CMK (cell line): ENCODE measurements at places on chromosomes 1 and 21.

DNA sequence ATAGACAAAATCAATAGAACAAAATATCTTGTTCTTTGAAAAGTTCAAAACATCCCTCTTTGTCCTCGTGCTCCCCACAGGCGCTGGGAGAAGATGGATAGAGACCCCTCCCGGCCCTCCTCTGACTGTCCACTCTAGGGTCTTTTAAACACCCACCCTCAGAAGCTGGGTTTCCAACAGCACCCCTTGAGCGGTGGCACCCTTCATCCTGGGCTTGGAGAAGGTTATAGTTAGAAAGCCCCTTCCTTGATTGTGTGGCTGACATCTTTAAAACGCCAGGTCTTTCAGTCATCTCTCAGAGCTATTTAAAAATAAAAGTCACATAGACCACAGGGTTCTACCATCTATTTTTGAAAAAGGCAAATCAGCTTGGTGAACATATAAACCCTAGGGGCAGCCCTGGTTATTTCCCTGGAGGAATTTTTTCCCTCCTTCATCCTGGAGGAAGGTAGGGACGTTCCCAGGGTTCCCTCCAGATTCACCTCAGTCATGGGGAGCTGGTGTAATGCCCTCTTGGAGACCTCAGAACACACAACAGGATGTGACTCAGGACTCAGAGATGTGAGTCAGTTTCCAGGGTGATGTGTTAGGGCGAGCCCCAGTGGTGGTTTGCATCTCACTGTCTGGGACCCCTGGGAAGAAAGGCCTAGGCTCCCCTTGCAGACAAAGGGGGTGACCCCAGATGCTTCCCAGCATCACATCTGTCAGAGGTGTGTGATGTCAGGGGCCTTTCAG lies 138.5 kb downstream of the CLIC6 start:
- no peak for DNase-seq

DNA sequence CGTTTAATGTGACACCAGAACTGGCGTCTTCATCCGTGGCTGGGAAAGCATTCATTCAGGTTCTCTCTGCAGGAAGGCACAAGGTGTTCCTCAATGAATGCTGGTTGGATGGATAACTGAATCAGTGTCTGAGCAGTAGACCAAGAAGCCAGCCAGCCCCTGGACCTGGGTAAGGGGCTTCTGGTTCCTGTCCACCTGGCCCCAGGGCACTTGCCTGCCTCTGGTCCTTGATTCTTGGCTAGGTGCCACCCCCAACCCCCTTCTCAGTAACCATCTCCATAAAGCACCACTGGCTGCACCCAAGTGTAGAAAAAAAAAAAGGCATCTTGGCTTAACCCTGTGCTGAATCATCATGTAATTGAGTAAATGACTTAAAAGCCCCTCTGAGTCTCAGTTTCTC lies 59.1 kb downstream of the KCND3 start:
- DNase-seq, result no peak

DNA sequence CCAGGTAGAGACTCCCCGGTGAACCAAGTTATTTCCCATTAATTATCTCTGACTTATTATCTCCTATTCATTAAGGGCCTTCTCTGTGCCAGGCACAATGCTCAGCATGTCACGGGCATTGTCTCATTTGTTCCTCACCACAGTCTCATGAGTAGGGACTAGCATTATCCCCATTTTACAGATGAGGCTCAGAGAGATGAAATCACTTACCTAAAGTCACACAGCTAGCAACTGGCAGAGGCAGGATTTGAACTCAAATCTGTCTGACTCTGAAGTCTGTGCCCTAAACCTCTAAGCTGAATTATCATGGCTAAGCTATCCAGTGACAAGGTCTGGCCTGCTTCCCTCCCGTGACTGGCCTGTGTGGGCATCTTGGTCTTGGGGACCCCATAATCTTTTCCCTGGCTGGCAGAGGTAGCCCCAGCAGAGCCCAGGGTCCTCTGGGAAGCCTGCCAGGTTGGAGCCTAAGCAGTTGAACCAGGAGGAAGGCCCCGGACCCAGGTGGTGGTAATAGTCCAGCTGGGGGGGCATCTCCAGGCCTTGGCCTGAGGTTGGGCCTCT lies 4.5 kb downstream of the MAP7D1 start:
- DNase-seq, result no peak

GRCh38 chr1:195096051-195096521 lies 1512.2 kb downstream of the KCNT2 start:
- no peak for DNase-seq

- DNase-seq, result no peak
Observed at GRCh38 chr1:12416744-12417143, 186.9 kb downstream of the VPS13D start.

DNA sequence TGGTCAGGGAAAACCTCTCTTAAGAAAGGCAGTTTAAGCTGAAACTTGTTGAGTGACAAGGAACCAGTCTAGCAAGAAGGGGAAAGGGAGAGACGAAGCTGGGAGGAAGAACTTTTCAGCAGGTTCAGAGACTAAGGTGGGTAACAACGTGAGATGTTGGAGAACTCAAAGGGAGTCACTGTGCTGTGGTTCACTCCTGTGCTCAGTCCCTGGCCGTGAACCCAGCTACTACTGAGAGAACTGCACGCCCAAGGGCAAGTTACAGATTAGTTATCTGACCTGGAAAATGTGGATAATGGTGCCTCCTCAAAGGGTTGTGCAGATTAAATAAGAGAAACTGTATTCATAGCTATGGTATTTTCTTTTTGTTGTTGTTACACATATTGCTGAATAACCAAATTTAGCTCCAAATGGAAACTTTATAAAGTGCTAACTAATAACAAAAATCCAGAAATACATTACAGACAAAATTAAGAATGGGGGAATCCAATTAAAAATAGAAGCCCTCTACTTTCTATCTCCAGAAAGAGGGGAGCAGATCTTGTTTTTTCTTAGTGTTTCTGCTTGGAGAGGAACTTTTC lies 2.9 kb downstream of the ZBTB40 start:
- DNase-seq, result no peak

DNA sequence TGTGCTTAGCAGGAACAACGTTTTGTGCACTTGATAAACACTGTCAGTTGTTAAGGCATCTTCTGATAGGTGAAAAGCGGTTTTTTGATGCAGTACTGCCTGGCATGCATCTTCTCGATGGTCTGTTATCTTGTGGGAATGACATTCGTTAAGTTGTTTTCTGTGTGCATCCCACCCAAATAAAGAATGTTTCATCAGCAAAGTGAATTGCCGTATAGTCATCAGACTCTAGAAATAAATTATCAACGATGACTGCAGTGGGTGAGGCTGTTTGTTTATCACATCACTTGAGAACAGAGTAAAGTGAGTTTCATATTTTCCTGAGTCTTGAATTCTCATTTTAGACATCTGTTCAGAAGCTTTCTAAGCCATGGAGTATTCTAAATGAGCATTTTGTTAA lies 34.1 kb downstream of the NFIA start:
- DNase-seq, result no peak

DNA sequence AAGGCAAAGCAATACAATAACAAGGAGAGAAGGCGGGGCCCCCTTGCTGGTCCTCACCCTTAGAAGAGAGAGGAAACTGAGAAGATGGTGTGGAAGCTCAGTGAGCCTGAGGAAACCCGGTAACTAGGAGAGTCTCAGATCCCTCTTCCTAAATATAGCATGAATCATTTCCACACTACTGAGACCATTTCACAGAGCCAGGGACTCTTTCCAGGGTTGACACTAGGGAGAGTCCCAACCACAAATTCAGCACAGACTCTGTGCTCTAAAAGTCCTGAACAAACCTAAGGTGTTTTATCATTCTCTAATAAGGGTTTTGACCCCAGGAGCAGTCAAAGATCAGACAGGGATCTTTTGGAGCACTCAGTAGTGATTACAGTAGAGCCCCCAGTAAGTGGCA lies 647.7 kb downstream of the KCNT2 start:
- no peak for DNase-seq

- no peak for DNase-seq
Observed at GRCh38 chr1:41891199-41891896, 27.4 kb downstream of the HIVEP3 start.

DNA sequence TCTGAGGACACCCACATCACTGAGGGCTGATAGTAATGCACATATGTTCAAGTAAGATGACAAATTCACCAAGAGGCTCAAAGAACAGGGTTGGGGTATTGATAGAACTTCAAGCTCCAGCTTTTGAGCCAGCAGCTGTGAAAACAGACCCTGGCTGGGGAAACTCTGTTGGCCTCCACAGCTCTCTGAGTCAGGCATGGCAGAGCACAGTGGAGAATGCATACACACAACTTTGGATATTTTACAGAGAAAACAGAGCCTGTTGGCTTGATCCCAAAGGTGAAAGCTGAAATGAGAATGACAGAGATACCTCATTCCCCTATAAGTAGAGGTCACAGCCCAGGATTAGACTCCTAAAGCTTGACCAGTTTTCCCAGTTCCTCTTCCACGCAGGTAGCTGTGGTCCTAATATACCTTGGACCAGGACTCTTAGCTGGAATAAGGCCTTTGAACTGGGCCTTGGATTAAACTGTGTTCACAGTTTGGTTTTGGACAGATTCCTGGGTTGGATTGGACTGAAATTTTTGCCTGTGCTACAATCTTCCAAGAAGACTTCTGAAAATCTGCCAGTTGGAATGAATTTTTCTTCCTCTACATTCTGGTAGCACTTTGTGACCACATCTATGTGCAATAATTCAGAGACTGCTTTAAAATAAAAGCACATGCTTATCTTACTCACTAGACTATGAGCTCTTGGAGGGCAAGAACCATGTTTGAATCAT lies 101.6 kb upstream of the HMGB4 start:
- no peak for DNase-seq

GRCh38 chr1:163106364-163106987 lies 37.3 kb downstream of the RGS4 start:
- no peak for DNase-seq

DNA sequence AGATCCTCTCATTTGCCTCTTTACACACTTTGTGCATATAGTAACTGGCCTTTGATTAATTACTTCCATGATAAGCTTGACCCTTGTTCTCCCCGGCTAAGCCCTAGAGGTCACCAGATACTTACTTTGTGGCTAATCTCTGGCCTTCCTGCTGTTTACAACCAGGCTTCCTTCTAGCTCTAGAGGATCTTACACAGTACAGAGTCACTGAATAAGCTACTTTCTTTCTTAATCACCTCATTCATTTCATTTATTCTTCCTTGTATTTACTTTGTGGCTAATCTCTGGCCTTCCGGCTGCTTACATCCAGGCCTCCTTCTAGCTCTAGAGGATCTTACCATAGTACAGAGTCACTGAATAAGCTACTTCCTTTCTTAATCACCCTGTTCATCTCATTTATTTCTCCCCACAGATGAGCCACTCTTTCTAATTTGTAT lies 144.3 kb upstream of the C1orf21 start:
- DNase-seq, result peak; percentile 7

GRCh38 chr1:234893725-234894630 lies 234.7 kb downstream of the TOMM20 start:
- DNase-seq, result no peak

DNA sequence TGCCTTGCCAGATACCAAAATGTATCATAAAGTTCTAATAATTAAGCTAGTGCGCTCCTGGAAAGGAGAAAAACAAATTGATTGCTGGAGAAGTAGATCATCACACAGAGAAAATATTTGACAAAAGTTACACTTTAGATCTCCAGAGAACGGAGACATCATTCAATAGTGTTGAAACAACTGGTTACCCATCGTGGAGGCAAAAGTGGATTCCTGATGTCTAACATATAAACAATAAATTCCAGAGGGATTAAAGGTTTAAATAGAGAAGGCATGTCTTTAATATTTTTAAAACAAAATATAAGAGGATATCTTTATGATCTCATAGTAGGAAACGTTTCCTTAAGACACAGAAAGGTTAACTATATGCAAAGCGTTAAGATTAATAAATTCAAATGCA lies 41.0 kb downstream of the NRIP1 start:
- DNase-seq, result no peak

DNA sequence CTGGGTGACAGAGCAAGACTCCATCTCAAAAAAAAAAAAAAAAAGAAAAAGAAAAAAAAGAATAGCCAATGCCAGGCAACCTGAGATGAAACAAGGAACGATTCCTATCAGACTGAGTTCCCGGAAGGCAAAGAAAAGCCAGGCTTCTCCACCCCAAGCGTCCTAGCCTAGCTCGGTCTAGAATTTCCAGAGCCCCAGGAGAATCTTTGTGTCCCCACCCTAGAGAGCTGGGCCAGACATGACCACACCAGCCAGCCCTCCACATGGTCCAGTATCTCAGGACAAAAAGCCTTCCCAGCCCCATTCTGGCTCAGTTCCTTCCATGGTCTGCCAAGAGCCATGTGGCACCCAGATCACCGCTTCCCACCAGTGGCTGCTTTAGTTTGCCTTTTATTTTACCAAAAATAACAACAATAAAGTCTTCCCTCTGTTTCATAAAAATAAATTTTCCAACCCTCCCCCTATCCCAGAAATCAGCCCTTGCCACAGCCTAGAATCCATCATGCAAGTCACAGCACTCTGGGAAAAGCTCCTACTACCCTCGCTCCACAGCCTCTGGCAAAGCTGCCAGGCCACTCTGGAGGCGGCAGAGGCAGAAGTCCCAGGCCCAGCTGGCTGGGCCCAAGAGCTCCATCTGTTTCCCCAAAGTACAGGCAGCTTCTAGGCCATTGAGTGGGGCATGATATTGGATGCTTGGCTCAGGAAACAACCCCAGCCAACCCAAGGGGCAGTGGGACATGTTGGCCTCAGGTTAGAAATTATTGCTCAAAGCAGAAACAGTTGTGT lies 3.5 kb upstream of the MKNK1 start:
- DNase-seq, result no peak

GRCh38 chr1:62691062-62691844 lies 3.1 kb upstream of the DOCK7 start:
- no peak for DNase-seq

DNA sequence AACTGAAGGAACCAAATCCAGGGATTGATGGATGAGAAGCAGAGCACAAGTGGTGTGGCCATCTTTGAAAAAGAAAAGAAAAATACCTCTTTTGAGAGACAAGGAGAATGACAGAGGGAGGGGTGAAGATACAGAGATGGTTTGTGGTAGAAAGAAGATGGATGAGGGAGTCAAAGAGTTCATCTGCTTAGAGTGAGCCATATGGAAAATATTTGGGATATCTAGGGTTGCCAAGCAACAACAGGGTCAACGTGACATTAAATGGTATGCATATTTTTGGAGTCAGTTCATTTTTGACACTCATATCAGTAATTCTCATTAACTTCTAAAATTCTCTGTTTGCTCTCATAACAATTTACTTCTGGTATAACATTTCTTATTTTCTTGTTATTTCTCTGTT lies 50.7 kb downstream of the MACF1 start:
- no peak for DNase-seq
